Right lung (tissue), 10 donors: ENCODE measurements at places on chromosomes 2 and 18.
A peak's percentile ranks its signal among the peaks of the same experiment; 100 is the strongest.

GRCh38 chr2:84717302-84717701 is 163.6 kb downstream of the TRABD2A start:
- DNase-seq, result no peak

DNA sequence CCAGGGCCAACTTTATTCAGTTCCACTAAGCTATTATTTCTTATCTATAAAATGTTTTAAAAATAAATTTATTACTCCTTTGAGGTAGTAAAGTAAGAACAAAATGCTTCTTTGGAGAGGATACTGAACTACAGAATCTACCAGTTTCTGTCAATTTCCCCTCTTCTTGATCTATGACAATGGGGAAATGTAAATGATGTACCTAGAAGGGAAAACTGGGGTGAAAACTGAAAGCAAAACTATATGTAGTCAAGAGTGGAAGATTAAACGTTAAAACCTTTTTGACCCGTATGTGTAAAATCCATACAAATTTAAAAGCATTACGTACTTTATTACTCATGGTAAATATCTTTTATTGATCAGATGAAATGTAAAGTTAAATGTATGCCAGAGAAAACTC is 1287.8 kb upstream of the TMEFF2 start:
- no peak for DNase-seq

GRCh38 chr2:137865954-137866540 is 98.2 kb upstream of the HNMT start:
- peak; percentile 16 for DNase-seq

- DNase-seq, result no peak
Measured at GRCh38 chr2:227163998-227164762, at the start of the genes COL4A3 and COL4A4. TSS of gene COL4A3 (plus strand) at chr2:227164624. CDS start at chr2:227164727, 103 bp downstream. TSS of gene COL4A4 (minus strand) at chr2:227164205. CDS start at chr2:227147483, 16,722 bp downstream.

DNA sequence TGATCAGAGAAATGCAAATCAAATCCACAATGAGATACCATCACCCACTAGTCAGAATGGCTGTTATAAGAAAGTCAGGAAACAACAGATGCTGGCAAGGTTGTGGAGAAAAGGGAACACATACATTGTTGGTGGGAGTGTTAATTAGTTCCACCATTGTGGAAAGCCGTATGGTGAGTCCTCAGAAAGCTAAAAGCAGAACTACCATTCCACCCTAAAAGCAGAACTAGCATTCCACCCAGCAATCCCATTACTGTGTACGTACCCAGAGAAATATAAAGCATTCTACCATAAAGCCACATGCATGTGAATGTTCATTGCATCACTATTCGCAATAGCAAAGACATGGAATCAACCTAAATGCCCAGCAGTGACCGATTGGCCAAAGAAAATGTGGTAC is 60.7 kb downstream of the ANKRD62 start:
- no peak for DNase-seq
